ENCODE measurements at places on chromosomes 4 and X. TPM values are rescaled to one million over a fixed set of nuclear protein-coding genes. Genes with fewer than 3 reads are reported as not detected.

Gene TREX2
- total RNA-seq, result 0.77 TPM

GRCh38 chrX:40169193-40170101 is 71.7 kb upstream of the BCOR start:
- peak; percentile 77 for DNase-seq

GRCh38 chr4:6658597-6659075 is 18.2 kb downstream of the MRFAP1 start:
- DNase-seq, result peak; percentile 47

Gene NXF2B
- total RNA-seq, result not detected

DNA sequence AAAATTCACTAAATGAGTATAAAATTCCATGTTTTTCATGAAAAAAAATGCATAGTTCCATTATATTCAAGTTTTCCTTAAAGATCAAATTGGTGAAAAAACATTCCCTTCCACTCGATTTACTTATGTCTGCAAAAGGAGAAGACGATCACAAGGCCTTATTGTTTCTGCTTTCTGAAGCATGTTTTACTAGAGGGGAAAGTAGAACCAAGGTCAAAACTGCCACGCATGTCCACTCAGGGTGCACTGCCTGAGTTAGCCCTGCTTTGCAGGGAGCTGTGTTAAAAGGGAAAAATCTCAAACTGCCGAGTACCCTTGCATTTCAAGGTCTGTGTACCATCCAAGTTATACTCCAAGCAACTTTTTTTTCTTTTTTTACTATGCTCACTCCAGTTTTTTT is 57.2 kb downstream of the TRAPPC11 start:
- DNase-seq, result no peak

- no peak for DNase-seq
Observed at GRCh38 chr4:15754323-15754722, 23.8 kb upstream of the CD38 start.

Gene CYBB
- not detected for total RNA-seq
